AG09319 (cell line): ENCODE measurements at places on chromosomes 2 and 18.
A peak's percentile ranks its signal among the peaks of the same experiment; 100 is the strongest.

GRCh38 chr2:147092266-147092665 is 752.6 kb upstream of the ACVR2A start:
- DNase-seq, result no peak

GRCh38 chr2:174233771-174234275 is 14.5 kb downstream of the OLA1 start:
- DNase-seq, result no peak

GRCh38 chr18:57807336-57808117 is 4.4 kb upstream of the ATP8B1 start:
- DNase-seq, result no peak

GRCh38 chr18:44411262-44411905 is 269.3 kb upstream of the SETBP1 start:
- DNase-seq, result no peak

GRCh38 chr2:101971836-101972235 is 19.9 kb upstream of the IL1R2 start:
- DNase-seq, result no peak

- no peak for DNase-seq
These were observed 394.4 kb downstream of the SOCS6 start for GRCh38 chr18:70683263-70683662.

DNA sequence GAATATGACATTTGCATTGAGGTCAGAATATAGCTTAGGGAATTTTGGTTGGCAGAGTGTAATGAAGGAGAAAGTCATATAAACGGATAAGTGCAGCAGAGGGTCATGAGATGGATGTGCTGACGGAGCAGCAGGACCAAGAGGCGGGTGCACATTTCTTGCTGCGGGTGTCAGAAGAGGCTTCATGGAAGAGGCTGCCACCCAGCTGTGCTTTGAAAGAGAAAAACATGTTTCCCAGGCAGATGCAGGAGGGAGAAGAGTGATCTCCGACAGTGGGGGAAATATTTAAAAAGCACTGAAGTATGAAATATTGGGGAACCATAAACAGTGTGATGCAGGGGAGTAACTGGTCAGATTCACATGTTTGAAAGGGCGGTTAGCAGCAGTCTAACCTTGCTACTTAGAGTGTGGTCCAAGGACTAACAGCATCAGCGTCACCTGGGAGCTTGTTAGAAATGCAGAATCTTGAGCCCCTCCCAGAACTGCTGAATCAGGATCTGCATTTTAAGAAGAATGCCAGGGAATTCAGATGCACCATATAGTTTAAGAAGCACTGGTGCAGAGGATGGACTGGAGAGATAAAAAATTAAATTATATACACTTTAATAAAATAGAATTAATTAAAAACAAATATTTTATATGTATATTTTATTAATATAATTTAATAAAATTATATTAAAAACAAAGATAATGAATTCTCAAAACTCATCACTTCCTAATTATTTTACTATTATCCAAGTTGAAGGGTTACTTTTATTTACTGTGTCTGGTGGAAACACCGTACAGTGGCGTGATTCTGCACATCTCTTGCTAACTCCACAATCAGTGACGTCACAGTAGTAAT is 36.1 kb upstream of the SCYGR1 start:
- DNase-seq, result no peak

GRCh38 chr2:64635976-64636911 is 17.5 kb downstream of the SERTAD2 start:
- no peak for DNase-seq

DNA sequence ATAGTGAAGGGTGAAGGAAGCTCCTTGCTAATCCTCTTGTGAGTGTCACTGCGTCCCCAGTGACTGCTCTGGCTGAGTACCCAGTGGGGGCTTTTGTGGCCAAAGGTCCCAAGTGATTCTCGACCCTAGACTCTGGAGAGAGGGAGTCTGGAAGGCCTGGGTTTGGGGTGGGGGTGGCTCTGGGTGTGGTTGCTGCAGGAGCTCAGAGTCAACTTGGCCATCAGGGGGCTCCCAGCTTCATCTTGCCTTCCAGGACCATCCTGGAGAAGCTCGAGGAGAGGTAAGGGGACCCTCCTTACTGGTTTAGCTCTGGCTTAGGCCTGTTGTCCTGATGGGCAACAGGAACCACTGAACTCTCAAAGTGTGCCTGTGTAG is 592 bp downstream of the PSD4 start:
- DNase-seq, result no peak

DNA sequence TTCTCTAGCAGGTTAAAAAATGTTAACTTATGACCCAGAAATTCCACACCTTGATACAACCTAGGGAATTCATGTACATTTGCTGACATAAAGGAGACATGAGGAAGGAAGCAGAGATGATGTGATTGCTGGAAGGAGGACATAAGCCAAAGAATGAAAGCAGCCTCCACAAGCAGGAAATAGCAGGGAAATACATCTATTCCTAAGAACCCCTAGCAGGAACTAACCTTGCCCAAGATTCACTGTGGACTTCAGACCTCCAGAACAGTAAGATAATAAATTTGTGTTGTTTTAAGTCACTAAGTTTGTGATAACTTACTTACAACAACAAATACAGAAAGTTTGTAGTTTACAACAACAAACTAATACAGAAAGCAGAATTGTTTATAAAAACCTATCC is 4.6 kb upstream of the DSG4 start:
- DNase-seq, result no peak

- DNase-seq, result no peak
These were observed 20.3 kb upstream of the REG3G start for GRCh38 chr2:79005216-79005615.

DNA sequence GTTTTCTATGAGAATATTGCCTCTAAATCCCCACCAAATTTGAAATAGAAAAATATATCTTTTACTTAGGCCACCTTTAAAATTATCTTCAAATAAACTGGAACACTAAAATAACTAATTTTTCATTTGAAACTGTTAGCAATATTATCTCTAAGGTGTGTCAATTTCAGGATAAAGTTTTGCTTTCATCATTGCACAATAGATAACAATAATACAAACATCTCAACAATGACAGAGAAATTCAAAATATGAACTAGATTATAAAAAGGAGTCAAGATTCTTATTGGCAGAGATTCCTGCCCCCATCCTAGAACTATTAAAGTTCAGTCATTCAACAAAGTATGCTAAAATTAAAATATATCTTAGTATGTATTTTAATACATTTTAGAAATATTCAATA is 117.9 kb downstream of the SCN9A start:
- no peak for DNase-seq

DNA sequence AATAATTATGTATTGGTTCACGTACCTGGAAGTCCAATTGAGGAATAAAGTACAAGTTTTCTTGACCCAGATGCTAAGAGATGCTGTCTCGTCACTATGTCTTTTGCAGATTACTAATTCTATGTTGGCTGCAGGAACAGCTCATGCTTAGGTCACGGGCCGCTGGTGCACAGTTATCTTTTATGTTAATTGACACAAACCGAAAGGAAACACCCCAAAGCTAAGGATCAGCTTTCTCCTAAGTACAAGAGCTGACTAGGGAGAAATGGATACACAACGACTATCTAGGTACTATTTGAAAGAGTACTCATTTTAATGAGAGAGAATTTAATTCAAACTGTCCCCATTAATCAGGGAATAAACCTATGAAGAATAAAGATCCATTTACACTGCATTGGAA is 217.7 kb upstream of the SLC35G4 start:
- DNase-seq, result no peak

DNA sequence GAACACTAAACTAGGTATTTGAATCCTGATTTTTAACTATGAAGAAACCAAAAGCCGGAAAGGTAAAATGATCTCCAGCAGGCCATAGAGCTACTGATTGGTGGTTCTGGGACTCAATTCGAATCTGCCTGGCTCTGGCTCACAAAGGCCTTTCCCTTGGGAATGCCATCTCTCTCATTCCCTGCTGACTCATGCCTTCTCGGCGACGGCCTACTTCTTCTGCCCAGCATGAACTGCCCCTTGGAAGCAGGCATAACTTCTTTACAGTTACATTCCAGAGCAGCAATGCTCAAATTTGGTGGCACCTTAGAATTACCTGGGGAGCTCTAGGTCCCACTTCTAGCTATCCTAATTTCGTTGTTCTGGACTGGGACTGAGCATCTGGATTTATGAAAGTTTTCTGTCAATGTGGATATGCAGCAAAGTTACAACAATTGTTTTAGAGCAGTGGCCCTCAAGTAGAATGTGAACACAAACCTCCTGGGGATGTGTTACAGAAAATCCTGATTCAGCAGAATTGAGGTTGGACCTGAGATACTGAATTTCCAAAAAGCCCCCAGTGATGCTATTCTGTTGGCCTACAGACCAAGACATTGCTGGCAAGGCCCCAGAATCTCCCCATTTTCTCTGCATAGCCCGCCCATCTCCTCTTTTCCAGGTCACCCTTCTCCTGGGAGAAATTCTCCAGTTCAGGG is 261.1 kb downstream of the CNTNAP5 start:
- no peak for DNase-seq

GRCh38 chr2:149167941-149168340 is 129.4 kb downstream of the LYPD6B start:
- no peak for DNase-seq

DNA sequence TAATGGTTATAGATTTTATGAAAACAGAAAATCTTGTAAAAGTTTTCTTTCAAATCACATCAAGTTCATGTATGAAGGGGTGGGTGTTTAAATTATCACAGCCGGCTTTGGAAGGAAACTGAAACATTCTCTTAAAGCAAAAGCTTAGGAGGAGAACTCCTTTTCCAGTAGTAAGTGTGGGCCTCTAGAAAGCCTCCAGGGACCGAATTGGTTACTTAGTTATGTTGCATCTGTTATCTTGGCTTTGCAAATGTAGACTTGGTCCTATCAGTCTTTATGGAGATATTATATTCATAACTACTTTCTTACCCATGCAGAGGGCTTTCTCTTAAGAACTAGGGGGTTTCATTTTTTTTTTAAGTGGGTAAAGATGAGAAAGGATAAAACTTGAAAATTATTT is 7.4 kb downstream of the NAB1 start:
- DNase-seq, result no peak

- DNase-seq, result peak; percentile 95
These were observed 55.1 kb downstream of the RHOB start for GRCh38 chr2:20501974-20502373.

- peak; percentile 24 for DNase-seq
These were observed 35.8 kb downstream of the ST3GAL5 start for GRCh38 chr2:85852937-85853498.

DNA sequence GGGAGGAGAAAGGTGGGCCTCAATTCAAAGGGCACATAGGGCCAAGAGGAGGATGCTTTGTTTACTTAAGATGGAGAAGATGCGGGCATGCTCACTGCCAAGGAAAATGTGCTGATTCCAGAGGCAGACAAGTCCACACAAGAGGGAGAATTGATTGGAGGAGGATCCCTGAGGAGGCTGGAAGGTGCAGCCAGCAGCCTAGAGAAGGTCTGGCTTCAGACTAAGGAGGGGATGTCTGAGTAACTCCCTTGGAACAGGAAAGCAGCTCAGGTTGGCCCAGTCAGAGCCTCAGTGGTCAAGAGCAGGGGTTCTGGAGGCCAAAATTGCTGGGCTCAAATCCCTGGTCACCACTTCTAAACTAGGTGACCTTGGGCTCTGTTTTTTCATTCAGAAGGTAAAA is 265.5 kb upstream of the NCKAP5 start:
- DNase-seq, result no peak

DNA sequence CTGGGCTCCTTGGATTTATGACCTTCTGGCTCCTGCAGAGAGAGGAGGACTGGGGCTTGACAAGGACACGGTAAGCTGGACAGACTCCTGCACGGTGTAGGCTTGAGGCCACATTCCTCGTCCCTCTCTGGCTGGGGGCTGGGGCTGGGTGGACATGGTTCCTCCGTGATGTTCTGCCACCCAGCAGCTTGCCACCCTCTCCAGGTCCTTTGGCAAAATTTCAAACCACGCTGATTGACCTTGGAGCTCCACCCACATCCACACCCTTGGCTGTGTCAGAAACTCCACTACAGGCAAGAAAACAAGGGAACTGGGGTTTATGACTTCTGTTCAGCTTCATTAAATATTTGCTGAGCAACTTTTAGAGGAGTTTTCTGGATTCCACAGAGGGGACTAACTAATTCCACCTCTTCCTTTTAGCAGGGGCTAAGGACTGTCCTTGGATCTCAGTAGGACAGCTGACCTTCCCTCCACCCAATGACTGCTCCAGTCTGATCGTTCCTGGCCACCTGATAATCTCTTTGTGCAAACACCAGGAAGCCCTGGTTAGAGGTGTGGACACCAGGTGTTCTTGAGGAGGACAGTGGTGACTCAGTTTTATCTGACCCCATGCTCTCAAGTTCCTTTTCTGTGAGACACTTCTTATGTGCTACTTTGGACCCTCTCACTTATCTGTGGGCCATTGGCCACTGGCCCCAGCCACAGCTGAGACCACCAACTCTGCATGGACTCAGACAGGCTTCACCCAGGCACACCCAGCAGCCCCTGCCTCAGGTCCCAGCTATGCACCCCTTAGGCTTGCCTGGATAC is 29.3 kb downstream of the GPR55 start:
- DNase-seq, result no peak

- no peak for DNase-seq
These were observed 14.7 kb upstream of the SLC4A3 start for GRCh38 chr2:219612577-219613286.

DNA sequence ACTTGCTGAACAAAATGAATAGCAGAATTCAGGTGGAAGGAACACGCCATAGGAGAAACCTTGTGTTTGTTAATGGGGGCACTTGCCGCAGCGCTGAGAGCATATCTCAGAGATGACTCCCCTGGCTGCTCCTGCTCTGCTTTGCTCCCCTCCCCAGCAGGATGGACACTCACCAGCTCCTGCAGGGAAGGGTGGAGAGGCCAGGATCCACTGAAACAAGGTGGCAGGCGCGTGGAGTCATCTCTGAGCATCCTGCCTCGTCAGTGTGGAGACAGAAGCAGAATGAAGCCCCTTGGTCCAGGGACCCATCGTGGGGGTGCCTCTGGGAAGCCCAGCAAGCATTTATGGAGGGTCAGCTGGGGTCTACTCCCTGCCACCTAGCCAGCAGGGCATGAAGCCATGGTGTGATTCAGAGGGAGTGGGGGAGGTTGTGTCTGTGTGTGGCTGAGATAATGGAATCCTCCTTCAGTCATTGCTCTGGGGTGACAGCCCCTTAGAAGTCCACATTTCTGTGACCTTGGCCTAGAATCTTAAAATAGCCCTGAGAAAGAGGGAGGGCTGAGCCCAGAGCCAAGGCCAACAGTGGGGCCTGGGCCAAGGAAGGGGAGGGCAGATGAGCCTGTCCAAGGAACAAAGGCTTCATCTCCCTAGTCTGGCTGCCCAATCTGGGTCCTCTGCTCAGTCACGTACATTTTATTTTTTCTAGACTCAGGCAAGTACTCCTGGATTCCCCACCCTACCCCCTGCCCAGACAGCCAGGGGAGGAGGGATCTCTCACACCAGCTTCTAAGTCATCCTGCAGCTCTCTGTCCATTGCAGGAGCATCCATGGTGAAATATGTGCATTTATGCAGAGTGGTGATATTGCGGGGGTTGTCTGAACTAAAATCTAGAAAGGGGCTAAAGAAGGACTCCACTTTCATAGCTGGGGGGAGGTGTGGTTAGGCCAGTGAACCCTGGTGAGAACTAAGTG is 215.4 kb downstream of the ZBTB7C start:
- no peak for DNase-seq

GRCh38 chr2:110807522-110807921 is 75.1 kb downstream of the ACOXL start:
- no peak for DNase-seq
